ENCODE measurements at places on chromosomes 7 and 10.
A peak's percentile ranks its signal among the peaks of the same experiment; 100 is the strongest.

DNA sequence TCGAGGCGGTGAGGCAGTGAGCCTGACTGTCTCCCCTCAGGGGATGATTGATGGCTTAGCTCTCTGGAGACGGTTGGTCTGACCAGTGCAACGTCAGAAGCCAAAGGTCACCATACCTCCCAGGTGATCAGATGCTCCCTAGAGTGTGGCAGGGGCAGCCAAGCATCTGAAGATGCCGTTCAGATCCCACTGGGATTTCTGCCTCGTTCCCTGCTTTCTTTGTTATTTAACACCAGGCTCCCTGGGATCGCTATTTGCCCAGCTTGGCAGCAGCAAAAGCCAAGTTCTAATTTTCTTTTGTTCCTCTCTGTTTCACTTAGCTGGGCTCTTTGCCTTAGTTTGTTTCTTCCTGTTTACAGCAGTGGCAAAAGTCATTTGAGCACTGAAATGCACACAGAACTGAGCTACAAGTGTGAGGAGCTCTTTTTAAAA is 53.5 kb upstream of the SVIL start:
- no peak for DNase-seq

- DNase-seq: no peak
Measured at GRCh38 chr10:114611617-114612016, 46.5 kb downstream of the ABLIM1 start.

- no peak for DNase-seq
Measured at GRCh38 chr10:70583669-70584037, 18.9 kb downstream of the PRF1 start.

DNA sequence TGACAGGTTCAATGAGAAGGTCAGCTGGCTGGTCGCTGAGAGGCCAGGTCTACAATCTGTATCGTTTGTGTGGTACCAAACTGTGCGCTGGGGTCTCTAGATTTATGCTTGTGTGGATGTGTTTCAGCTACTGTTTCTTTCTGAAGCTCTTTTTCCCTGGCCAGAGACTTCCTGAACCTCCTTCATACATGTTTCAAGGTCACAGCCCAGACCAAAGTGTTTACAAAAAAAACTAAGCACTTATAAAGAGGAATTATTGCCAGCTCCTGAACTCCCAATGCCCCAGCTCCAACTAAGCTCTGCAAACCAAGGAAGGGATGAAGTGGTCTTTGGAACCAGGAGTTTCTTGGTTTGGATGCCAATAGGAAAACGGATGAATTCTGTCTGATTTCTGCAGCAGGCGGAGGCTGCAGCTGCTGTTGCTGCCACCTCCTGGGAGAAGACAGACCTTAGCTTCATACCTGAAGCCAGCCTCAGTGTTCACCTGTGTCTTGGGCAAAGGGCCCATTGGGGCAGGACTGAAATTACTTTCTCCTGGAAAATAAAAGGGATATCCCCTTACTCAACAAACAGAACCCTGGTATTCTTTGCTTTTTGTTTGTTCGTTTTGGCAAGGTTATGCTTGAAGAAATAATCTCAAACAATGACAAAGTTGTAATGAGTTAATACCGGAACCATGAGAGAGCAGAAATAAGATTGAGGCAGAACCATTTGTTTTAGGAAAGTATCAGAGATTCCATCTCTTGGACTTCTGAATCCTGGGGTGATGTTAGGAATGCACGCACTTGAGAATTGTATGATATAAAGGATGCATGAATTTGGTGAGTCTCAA is 24.6 kb upstream of the MKLN1 start:
- DNase-seq: peak; percentile 37

DNA sequence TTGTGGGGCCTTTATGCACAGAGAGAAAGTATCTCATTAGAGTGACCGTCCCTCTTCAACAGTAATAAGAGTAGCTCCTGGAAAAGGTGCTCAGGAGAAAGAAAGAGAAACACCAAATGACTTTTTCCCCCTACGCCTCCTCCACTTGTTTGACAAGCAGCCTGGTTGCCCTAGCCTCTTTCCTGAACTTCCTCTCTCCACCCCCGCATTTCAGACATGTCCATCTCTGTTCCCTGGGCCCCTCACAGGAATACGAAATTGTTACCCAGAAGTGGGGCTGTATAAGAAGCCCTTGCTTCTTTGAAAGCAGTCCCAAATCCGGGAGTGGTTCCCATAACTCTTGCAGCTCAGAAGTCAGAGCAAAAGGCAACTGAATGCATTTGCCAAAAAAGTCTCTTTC is 119.6 kb upstream of the ADO start:
- no peak for DNase-seq

GRCh38 chr10:7634142-7634894 is 32.4 kb downstream of the ITIH5 start:
- no peak for DNase-seq

DNA sequence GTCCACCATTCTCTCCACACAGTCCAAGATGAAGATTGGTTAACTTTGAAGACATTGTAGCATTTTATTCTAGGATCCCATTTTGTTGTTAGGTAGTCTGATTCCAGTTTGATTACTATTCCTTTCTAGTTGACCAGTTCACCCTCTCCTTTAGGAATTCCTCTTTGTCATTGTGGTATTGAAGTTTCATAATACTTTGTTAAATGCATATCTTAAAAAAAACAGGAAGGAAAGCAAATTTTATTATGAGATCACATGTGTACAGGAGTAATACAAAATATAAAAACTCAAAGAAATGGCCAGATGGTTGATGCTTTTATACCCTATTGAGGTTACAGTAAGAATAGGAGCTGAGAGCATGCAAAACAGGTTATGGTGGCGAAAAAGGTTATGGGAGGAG is 15.5 kb upstream of the SEMA3C start:
- no peak for DNase-seq

DNA sequence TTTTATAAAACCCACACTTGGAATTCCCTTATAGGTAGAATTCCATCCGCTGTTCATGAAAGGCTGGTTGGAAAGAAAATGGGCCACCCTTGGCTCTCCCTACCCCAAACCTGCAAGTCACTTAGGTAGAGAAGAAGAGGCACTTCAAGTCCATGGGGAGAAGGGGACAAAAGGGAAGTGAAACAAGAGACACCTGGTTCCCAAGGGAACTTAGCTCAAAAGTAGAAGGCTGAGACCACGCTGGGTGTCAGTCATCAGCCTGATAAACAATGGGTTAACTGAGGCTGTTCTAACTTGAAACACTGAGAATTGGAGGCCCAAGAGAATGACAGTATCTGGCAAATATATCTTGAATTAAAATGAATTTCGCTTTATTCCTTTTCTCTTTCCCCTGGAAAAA is 330.8 kb upstream of the NFE2L3 start:
- DNase-seq: peak; percentile 91

- no peak for DNase-seq
Measured at GRCh38 chr7:28937103-28937502, 21.0 kb downstream of the TRIL start.

DNA sequence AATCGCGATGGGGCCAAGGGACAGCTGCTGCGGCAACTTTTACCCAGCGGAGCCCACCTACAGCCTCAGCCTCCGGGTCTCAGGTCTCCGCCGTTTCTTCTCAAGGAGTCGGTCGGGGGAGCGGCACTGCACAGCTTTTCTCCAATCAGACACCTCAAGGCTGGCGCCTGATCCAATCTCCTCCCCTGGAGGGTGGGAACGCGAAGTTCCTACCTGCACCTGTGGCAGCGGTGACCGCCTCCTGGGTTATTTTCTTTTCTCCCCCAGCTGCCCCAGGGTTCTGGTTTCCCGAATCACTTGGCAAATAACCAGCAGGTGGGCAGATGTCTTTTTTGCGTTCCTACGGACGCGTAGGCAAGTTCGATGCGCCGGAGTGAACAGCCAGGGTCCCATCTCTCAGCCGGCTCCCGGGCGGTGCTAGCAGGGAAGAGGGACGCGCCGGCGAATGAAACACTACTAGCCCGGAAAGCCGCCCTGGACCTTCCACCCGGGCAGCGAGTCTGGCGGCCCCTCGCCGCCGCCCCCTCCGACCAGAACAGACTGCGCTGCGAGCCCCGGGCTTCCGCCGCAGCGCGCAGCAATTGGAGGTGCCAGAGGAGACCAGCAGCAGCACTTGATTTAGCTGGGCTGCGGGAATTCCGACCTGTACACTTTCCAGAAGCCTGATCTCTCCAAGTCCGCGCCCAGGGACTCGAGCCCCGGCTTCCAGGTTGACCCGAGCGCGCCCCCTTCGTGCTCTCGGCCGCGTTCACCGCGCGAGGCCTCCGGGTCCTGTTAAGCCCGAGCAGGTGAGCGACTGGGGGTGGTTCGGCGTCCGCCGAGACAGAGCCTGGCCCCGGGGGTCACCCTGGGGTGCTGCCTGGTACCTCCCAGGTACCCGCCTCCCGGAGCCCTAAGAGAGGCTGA is at the start of gene PRR15:
Gene PRR15 (plus strand): TSS at position 246 of the 906 bp plus-strand sequence. CDS start 2,495 bp downstream, outside the sequence.
- no peak for DNase-seq

- no peak for DNase-seq
Measured at GRCh38 chr7:45576249-45576929, 2.2 kb downstream of the ADCY1 start.

- DNase-seq: no peak
Measured at GRCh38 chr10:129774736-129775401, 189.2 kb downstream of the EBF3 start.

GRCh38 chr10:127525686-127526085 is 23.4 kb upstream of the NPS start:
- no peak for DNase-seq

- peak; percentile 70 for DNase-seq
Measured at GRCh38 chr10:100007231-100008141, 2.3 kb downstream of the DNMBP start.

DNA sequence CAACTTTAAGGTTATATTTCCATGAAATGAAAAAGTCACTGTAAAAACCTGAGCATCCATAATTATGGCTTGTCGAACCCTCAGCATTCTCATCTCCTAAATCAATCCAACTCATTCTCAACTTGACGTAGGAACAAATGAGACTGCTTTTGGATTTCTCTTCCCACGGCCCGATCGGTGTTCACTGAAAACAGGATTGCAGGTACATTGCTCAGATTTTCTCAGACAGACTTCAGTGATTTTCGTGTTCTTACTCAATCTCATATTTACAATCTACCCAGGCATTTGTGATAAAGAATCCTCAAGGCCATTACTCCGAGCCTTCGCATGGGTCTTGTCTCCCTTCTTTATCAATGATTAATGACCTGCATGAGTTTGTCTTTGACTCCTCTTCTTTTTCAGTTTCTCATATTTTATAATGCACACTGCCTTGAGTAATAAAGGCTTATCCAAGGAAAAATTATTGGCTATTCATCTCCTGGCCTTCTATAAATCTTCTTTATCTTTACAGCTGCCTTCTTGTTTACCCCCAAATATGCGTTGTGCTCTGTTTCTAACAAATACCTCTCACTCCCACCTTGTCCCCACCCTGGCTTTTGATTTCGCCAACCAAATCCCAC is 90.4 kb upstream of the MYO3A start:
- no peak for DNase-seq

- DNase-seq: no peak
Measured at GRCh38 chr10:609262-609658, 80.2 kb downstream of the DIP2C start.

DNA sequence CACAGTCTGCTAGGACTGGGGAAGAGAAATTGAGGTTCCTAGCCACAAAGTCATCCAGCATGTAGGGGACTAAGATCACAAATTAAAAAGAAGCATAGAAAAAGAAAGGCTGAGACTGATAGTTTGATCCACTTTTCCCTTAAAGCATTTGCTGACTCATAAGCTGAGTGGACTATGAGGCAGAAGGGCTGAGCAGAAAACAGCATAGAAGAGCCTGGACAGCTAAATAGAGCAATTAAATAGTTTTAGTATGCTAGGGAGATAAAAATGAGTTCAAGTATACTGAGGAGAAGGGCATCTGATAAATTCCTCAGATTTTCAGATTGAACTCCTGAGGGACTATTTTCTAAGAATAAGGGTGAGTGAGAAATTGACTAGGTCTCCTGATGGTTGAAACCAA is 155.9 kb upstream of the EGR2 start:
- no peak for DNase-seq

GRCh38 chr10:104842704-104843103 is 201.6 kb downstream of the SORCS3 start:
- DNase-seq: no peak

DNA sequence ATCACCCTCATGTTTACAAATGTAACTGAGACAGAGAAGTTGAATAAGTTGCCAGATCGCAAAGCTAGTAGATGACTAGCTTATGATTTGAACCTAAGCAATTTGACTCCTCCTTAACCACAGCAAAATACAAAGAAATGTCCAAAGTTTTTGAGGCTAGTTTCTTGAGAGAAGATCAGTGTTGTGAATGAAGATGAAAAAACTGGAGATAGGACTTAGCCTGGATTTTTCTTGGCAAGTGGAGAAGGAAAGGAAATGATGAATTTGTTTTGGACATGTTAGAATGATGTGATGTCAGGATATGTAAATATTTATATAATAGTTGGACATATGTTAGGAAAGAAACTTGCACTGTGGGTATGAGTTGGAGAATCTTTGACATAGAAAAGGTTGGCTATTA is 149.8 kb downstream of the LSMEM1 start:
- no peak for DNase-seq

- DNase-seq: no peak
Measured at GRCh38 chr10:62559481-62560200, 185.5 kb downstream of the ZNF365 start.

DNA sequence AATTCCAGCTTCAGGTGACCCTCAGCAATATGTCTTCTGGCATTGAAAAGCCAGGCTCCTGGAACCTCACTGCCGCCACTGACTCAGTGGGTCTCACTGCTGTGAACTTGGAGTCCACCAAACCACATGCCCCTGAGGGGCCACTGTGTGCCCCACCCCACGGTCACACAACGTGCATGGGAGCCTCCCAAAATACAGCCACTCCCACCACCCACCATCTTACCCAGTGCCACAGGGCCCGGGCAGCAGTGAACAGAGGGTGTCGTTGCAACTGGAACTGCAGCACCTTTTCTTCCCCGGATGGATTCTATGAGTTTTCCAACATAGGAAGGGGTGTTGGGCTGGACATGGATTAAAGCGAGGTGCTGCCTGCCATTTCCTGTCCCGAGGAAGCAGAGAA is 60.1 kb downstream of the ASB13 start:
- DNase-seq: no peak

GRCh38 chr7:25643286-25643685 is 415.0 kb upstream of the NPVF start:
- no peak for DNase-seq

GRCh38 chr10:10133281-10133680 is 884.4 kb upstream of the CELF2 start:
- no peak for DNase-seq

DNA sequence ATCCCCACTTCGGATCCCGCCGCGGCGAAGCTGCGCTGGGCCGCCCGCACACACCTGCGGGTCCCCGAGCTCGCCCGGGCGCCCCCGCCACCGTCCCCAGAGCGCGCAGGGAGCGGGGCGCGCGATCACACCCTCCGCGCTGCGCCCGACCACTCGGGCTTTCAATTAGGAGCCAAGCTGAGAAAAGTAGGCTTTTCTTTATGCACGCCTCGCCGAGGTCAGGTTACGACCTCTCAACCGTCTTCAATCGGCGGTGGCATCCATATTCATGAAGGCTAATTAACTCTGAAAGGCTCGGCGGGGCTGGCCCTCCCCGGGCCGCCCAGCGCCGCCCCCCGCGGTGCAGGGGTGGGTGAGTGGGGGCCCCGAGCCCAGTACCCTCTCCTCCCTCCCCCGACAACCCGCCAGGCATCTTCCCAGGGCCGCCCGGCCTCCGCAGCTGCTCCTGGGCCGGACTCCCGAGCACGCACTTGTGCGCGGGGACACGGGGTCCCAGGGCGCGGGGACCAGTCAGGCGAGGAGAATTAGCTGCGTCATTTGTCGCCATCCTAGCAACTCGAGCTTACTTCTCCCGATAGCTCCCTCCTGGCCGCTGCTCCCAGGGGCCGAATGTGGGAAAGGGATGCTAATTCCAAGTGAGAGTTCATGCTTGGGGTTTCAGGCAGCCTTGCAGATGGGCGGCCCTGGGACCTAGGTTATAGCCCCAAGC is 155.5 kb upstream of the LYZL2 start:
- no peak for DNase-seq
